ENCODE measurements at places on chromosomes 1 and 21. TPM values are rescaled to one million over a fixed set of nuclear protein-coding genes. Genes with fewer than 3 reads are reported as not detected.

TFF3 gene
- total RNA-seq, result 50.3 TPM

KCNK2 gene
- not detected for total RNA-seq

ALX3 gene
- not detected for total RNA-seq

OVAAL gene
- total RNA-seq, result not detected

B4GALT2 gene
- total RNA-seq, result 62.8 TPM

LIN28A gene
- total RNA-seq, result not detected

SYPL2 gene
- total RNA-seq, result 1.1 TPM

VSIG8 gene
- total RNA-seq, result not detected

FCRL5 gene
- not detected for total RNA-seq

LAPTM5 gene
- total RNA-seq, result not detected

GRCh38 chr1:243831463-243831862, 18.6 kb downstream of the AKT3 start:
- H3K4me1 ChIP-seq, result peaks cover 22% of the 10 kb centered on the region
- no peaks in the 10 kb centered on the region for H3K27me3 ChIP-seq

DNA sequence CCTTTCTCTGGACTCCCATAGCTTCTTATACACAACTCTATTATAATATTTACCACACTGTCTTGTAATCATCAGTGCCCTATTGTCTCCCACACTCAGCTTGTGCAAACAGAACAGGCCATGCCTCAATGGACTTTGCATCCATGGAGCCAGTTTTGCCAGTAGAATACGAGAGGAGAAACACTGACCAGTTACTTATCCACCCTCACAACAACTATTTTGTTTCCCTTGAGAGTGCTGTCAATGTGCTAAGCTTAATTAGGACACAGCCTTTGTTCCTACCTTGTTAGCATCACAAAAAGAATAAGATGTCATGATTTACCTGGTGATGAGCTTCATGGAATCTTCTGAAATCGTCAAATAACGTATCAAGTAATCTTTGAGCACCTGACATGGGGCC, 18.1 kb upstream of the LRRC52 start:
- H3K36me3 ChIP-seq, result no peaks in the 10 kb centered on the region
- no peak overlapping the region for H3K27ac ChIP-seq
- H3K4me1 ChIP-seq, result no peaks in the 10 kb centered on the region
- no peak for DNase-seq

- no peaks in the 10 kb centered on the region for H3K27me3 ChIP-seq
- no peak overlapping the region for H3K27ac ChIP-seq
- H3K4me3 ChIP-seq, result no peak overlapping the region
- H3K4me1 ChIP-seq, result no peaks in the 10 kb centered on the region
- DNase-seq, result no peak
Measured at GRCh38 chr1:107547363-107548155, 406.7 kb downstream of the NTNG1 start.

DNA sequence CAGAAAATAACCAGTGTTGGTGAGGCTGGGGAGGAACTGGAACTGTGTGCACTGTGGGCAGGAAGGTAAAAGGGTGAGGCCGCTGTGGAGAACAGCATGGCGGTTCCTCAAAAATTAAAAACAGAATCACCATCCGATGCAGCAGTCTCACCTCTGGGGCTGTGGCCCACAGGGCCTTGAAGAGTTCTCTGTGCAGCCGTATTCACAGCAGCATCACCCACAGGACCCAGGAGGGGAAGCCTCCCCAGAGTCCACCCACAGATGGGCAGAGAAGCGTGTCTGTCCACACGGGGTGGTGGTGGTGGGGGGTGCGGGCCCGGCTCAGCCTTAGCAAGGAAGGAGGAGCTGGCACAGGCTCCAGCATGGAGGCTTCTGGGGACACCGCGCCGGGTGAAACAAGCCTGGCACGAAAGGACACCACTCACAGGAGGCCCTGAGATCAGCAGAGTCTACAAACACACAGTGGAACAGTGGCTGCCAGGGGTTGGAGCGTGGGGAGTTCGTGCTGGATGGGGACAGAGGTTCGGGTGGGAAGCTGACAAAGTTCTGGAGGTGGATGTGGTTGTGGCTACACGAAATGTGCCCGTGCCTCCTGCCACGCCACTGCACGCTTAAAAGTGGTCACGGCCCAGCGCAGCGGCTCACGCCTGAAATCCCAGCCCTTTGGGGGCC, 11.5 kb downstream of the MORN1 start:
- no peaks in the 10 kb centered on the region for H3K4me1 ChIP-seq
- DNase-seq, result no peak
- no peak overlapping the region for H3K27ac ChIP-seq
- H3K4me3 ChIP-seq, result no peak overlapping the region

GRCh38 chr1:21616372-21616771, 52.8 kb downstream of the RAP1GAP start:
- no peaks in the 10 kb centered on the region for H3K36me3 ChIP-seq
- no peak overlapping the region for H3K27ac ChIP-seq
- H3K4me3 ChIP-seq, result no peak overlapping the region

- H3K4me3 ChIP-seq, result peak overlapping the region; percentile 52
- peaks cover 8% of the 10 kb centered on the region for H3K36me3 ChIP-seq
- DNase-seq, result no peak
- peaks cover 45% of the 10 kb centered on the region for H3K27me3 ChIP-seq
Measured at GRCh38 chr1:160083968-160084770, 2.8 kb downstream of the KCNJ9 start.

DNA sequence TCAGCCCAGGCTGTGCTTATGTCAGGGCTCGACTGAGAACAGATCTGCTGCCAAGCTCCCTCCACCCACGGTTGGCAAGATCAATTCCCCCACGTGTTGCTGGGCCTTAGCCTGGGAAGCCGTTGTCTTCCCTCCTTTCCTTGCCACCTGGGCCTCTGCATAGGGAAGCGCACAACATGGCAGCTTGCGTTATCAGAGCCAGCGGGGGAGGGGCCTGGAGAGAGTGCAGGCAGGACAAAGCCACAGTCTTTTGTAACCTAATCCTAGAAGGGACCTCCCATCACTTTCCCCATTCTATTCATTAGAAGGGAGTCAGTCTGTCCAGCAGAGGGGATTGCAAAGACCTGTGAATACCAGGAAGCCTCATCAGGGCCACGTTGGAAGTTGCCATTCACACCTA, 17.0 kb upstream of the IGSF21 start:
- H3K4me1 ChIP-seq, result peaks cover 3% of the 10 kb centered on the region
- H3K36me3 ChIP-seq, result no peaks in the 10 kb centered on the region
- no peak for DNase-seq

DNA sequence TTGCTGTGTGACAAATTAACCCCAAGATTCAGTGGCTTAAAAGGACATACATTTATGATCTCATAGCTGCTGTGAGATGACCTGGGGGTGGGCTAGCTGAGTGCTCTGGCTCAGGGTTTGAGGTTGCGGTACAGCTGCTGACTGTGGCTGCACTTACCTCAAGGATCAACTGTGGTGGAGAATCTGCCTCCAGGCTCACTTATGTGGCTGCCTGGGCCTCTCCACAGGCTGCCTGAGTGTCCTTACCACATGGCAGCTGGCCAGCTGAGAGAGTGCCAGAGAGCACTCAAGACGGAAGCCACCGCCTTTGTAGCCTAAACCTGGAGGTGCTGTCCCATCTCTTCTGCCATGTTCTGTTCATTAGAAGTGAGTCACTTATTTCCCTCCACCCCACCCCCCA, 5.7 kb downstream of the LRRC71 start:
- H3K36me3 ChIP-seq, result no peaks in the 10 kb centered on the region
- peaks cover 34% of the 10 kb centered on the region for H3K4me1 ChIP-seq
- H3K27ac ChIP-seq, result no peak overlapping the region

GRCh38 chr1:220906561-220907334, 27.5 kb downstream of the HLX start:
- DNase-seq, result no peak
- no peaks in the 10 kb centered on the region for H3K36me3 ChIP-seq
- peaks cover 3% of the 10 kb centered on the region for H3K4me1 ChIP-seq
- no peak overlapping the region for H3K4me3 ChIP-seq

- no peak overlapping the region for H3K4me3 ChIP-seq
- H3K4me1 ChIP-seq, result peaks cover 39% of the 10 kb centered on the region
- H3K36me3 ChIP-seq, result peaks cover 11% of the 10 kb centered on the region
- H3K27me3 ChIP-seq, result no peaks in the 10 kb centered on the region
- no peak for DNase-seq
- H3K27ac ChIP-seq, result peak overlapping the region; percentile 77
Measured at GRCh38 chr1:225877580-225877979, 4.6 kb downstream of the TMEM63A start.

GRCh38 chr1:40030528-40031135, 9.9 kb upstream of the CAP1 start:
- H3K27ac ChIP-seq, result no peak overlapping the region
- H3K4me3 ChIP-seq, result no peak overlapping the region
- peaks cover 8% of the 10 kb centered on the region for H3K4me1 ChIP-seq
- DNase-seq, result no peak
- H3K27me3 ChIP-seq, result peaks cover 23% of the 10 kb centered on the region

GRCh38 chr1:99369154-99369553, 104.9 kb downstream of the PLPPR4 start:
- no peak overlapping the region for H3K4me3 ChIP-seq
- H3K27me3 ChIP-seq, result peaks cover 17% of the 10 kb centered on the region
- no peaks in the 10 kb centered on the region for H3K36me3 ChIP-seq
- DNase-seq, result no peak
- no peaks in the 10 kb centered on the region for H3K4me1 ChIP-seq

GRCh38 chr1:22749503-22749902, 38.9 kb downstream of the EPHB2 start:
- H3K4me3 ChIP-seq, result no peak overlapping the region
- H3K27me3 ChIP-seq, result no peaks in the 10 kb centered on the region
- H3K4me1 ChIP-seq, result peaks cover 62% of the 10 kb centered on the region

- DNase-seq, result no peak
- no peaks in the 10 kb centered on the region for H3K27me3 ChIP-seq
- H3K4me3 ChIP-seq, result no peak overlapping the region
- H3K36me3 ChIP-seq, result no peaks in the 10 kb centered on the region
- H3K27ac ChIP-seq, result no peak overlapping the region
Measured at GRCh38 chr1:92708368-92708950, 76.4 kb downstream of the EVI5 start.

DNA sequence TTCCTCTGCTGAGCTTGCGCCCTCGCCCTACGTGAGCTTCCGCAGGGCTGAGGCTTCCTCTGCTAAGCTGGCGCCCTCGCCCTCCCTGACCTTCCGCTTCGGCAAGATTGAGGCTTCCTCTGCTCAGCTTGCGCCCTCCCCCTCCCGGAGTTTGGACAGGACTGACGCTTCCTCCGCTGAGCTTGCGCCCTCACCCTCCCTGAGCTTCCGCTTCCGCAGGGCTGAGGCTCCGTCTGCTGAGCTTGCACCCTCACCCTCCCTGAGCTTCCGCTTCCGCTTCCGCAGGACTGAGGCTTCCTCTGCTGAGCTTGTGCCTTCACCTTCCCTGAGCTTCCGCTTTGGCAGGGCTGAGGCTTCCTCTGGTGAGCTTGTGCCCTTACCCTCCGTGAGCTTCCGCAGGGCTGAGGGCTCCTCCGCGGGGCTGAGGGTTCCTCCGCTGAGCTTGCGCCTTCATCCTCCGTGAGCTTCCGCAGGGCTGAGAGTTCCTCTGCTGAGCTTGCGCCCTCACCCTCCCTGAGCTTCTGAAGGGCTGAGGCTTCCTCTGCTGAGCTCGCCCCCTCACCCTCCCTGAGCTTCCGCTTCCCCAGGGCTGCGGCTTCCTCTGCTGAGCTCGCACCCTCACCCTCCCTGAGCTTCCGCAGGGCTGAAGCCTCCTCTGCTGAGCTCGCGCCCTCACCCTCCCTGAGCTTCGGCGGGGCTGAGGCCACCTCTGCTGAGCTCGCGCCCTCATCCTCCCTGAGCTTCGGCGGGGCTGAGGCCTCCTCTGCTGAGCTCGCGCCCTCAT, 753.6 kb upstream of the TPTE start:
- H3K27ac ChIP-seq, result no peak overlapping the region
- no peaks in the 10 kb centered on the region for H3K4me1 ChIP-seq
- no peaks in the 10 kb centered on the region for H3K36me3 ChIP-seq
- DNase-seq, result peak; percentile 90
- H3K4me3 ChIP-seq, result no peak overlapping the region

DNA sequence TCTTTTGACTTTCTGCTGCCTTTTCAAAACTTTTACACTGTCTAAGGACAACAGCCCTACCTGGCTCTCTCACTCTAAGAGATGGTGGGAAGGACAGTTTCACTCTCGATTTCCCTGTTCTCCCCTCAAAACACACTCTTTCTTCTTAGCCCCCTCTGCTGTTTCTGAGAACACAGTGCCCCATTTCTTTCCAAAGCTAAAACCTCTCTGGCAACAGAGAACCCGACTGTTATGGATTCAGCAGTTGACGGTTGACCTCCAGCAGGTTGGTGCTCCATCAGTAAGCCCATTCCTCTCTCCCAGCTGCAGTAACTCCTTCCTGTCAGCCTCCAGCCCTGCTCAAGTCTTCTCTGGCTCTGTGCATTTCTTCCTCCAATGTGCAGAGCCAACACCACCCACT, 88.2 kb upstream of the ABCD3 start:
- peaks cover 83% of the 10 kb centered on the region for H3K4me1 ChIP-seq
- H3K27me3 ChIP-seq, result no peaks in the 10 kb centered on the region
- peak overlapping the region; percentile 3 for H3K4me3 ChIP-seq
- no peak for DNase-seq
- peak overlapping the region; percentile 56 for H3K27ac ChIP-seq

- H3K27me3 ChIP-seq, result no peaks in the 10 kb centered on the region
- H3K27ac ChIP-seq, result no peak overlapping the region
- H3K36me3 ChIP-seq, result no peaks in the 10 kb centered on the region
- H3K4me3 ChIP-seq, result no peak overlapping the region
Measured at GRCh38 chr21:30340714-30341573, 3.5 kb upstream of the KRTAP27-1 start.

DNA sequence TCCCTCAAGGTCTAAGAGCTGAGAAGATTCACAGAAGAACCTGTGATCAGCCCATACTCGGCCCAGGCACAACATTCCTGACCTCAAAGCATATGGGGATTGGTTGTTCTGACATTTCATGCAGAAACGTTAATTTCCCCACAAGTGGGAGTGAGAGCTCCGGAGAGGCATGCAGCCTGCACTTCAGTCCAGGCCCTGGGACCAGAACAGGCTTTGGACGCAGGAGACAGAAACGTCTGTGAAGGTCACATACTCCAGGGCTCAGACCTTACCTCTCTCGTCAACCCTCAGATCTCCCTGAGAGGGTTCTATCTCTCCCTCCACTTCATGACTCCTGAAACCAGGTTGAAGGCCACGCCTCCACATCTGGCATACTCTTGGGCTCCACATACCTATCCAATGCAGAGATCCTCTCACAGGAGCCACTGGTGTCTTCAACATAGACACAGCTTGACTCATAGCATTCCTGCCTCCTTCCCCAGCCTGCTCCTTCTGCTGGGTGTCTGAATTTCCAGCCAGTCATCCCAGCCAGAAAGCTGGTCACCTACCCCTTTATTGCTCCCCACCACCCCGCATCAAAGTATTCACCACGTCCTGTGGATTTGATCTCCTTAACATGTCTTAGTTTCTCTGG, 149.2 kb downstream of the OMA1 start:
- no peak overlapping the region for H3K27ac ChIP-seq
- H3K36me3 ChIP-seq, result no peaks in the 10 kb centered on the region
- H3K4me1 ChIP-seq, result peaks cover 12% of the 10 kb centered on the region
- no peak for DNase-seq
- H3K4me3 ChIP-seq, result no peak overlapping the region

DNA sequence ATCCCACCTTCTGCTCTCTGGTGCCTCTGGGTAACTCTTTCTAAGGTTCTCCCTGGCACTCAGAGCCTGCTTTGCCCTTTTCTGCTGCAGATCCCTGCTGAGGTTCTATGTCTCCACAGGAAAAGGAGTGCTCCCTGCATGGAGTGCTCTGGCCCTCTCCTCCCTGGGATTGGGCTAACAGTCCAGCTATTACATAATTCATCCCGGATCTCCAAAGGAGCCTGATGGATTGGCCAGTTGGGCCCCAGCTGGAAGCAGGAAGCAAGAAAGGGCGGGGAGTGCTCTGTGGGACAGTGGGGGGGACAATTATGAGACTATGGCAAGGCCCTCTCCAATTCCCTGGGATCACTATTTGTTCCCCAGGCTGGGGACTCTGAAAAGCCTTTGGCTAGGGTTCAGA, 51.9 kb upstream of the GOLT1A start:
- no peak for DNase-seq
- peaks cover 5% of the 10 kb centered on the region for H3K4me1 ChIP-seq
- H3K27ac ChIP-seq, result no peak overlapping the region
- H3K36me3 ChIP-seq, result no peaks in the 10 kb centered on the region
- H3K4me3 ChIP-seq, result no peak overlapping the region
- peaks cover 40% of the 10 kb centered on the region for H3K27me3 ChIP-seq

All from osteocyte (in vitro differentiated cells).